ENCODE measurements at places on chromosomes 13 and 19.

DNA sequence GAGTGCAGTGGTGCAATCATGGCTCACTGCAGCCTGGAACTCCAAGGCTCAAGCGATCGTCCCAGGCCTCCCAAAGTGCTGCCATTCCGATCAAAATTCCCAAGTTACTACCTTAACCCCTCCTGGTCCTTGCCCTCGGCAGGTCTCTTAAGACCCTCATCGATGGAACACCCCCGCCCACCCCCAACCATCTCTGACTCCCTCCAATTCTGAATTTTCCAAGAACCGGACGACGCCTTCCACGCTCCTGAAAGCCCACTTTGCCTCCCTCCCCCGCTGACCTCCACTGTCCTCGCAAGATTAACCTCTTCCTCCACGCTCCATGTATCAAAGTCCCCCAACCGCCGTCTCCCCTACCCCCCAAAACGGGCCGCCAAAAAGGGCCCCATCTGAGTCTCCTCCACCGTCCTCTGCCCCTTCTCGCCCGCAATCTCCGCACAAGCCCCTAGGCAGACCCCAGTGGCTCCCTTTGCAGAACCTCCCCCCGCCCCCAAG, 539 bp downstream of the DAPK3 start:
- peak overlapping the region; percentile 89 for H3K4me3 ChIP-seq
- DNase-seq: no peak
- peak overlapping the region; percentile 72 for H3K27ac ChIP-seq
- H3K27me3 ChIP-seq: no peaks in the 10 kb centered on the region
- H3K36me3 ChIP-seq: peaks cover 5% of the 10 kb centered on the region

DNA sequence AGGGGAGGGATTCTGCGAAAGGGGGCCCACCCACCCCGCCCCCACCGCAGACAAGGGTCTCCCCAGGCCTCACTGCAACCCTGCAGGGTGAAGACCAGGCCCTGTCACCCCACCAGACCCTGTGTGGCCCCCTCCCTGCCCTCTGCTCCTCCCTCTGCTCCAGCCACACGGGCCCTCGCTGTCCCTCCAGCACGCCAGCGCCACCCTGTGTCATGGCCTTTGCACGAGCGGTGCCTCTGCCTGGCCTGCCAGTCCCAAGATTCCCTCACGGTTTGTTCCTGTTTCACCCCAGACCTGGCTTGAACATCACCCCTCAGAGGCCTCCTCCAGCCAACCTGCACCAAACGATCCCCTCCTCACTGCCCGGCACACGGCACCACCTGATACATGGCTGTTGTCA, 27.3 kb downstream of the PIP5K1C start:
- peaks cover 8% of the 10 kb centered on the region for H3K36me3 ChIP-seq
- peaks cover 16% of the 10 kb centered on the region for H3K4me1 ChIP-seq
- DNase-seq: no peak
- peaks cover 2% of the 10 kb centered on the region for H3K27me3 ChIP-seq
- H3K4me3 ChIP-seq: no peak overlapping the region

- peak overlapping the region; percentile 97 for H3K27ac ChIP-seq
- H3K36me3 ChIP-seq: peaks cover 4% of the 10 kb centered on the region
- DNase-seq: peak; percentile 51
- H3K4me3 ChIP-seq: peak overlapping the region; percentile 39
Measured at GRCh38 chr19:18021121-18021755, 13.3 kb downstream of the ARRDC2 start.

DNA sequence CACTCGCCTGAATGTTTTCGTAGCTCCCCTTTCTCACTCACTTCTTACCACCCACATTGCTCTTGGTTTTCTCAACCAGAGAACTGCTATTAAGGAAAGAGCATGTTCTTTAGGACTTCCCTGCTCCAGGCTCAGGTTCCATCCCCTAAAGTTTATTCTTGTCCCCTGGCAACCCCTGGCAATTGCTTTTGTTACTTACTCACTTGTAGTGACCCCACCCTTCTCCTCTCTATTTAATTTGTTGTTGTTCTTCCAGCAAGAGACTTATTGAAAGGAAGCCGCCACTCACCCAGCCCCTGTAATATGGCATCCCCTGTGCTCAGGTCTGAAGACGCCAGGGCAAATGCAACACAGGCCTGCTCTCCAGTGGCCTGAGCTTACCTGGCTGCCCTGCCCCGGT, 233.7 kb upstream of the SOX21 start:
- H3K27me3 ChIP-seq: no peaks in the 10 kb centered on the region
- no peak overlapping the region for H3K4me3 ChIP-seq
- no peaks in the 10 kb centered on the region for H3K4me1 ChIP-seq
- DNase-seq: no peak
- no peaks in the 10 kb centered on the region for H3K36me3 ChIP-seq
- no peak overlapping the region for H3K27ac ChIP-seq

DNA sequence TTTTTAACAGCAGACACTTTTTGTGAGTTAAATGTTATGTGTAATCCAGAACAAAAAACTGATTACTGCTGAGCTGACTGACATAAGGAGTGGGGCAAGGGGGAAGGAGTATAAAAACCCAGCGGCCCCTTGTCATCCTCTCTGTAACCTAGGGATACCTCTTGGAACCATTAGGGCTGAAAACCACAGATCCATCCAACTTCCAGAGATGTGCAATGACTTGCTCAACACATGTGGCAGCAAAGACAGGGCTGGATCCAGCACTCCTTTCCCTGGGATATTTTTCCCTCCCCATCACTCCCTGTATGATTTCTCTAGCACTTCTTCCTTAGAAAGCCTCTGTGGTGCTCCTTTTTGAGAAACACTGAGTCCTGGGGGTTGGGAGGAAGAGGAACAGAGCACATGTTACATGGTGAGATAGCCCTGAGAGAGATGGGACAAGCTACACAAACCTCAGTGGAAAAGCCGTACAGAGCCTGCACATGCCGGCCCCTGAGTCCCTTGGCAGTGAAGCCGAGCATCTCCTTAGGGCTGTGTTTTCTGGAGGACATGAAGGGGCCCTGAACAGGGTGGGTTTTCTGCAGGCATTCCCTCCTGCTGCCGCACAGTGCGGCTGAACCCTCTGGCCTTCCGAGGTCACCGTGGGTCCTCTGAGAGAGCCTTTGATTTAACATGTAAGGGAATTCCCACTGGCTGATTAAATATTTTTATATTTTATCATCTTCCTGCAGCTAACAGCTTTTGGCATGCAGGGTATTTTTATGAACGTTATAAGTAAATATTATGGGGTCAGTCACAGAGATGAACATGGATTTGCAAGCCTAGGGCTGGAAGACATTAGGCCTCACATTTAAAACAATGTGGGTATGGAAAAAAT, 219.9 kb downstream of the COG6 start:
- DNase-seq: no peak
- no peak overlapping the region for H3K27ac ChIP-seq
- no peak overlapping the region for H3K4me3 ChIP-seq
- no peaks in the 10 kb centered on the region for H3K36me3 ChIP-seq

All from memory B cell (primary cell).